ENCODE measurements at places on chromosomes 2 and 18.

DNA sequence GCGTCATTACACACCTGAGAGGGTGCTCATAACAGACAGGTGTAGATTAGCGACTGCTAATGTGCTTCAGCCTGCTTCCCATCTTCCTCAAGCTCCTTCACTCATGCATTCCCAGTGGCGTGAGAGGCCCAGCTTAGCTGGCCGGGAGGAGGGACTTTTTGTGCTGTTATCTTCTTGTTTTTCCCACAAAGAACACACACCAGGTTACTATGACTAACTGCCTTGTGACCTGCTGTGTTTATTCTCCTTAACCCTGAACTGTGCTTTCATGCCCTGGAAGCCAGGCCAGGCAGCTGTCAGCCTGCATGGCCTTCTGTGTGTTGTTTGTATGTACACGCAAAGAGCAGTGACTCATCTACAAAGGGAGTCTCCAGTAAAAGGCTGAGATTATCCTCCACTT is 143.8 kb downstream of the PIEZO2 start:
- DNase-seq, result peak; percentile 75

- DNase-seq, result no peak
Observed at GRCh38 chr2:11099122-11100065, 55.9 kb upstream of the SLC66A3 start.

GRCh38 chr2:48319863-48320262 is 210.1 kb upstream of the STON1 start:
- no peak for DNase-seq

GRCh38 chr2:26325851-26326250 is 20.1 kb upstream of the SELENOI start:
- DNase-seq, result no peak

DNA sequence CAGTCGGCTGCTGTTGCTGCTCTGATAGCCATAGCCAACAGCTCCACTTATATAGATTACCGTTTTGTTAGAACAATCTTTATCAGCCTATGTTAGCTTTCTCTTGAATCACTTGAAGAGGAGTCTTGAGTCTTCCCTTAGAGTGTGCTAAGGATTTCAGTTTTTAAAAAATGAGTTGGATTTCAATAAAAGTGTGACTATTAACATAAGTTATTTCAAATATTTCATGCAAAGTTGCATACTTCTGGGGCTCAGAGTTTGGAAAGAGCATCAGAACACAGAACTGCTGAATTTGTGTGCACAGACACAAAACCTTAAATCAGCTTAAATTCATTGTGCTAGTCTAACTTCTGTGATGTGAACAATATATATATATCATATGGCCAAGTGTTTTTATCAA is 174.7 kb downstream of the MTX2 start:
- no peak for DNase-seq

GRCh38 chr2:169771021-169771420 is 27.6 kb upstream of the SSB start:
- DNase-seq, result no peak

DNA sequence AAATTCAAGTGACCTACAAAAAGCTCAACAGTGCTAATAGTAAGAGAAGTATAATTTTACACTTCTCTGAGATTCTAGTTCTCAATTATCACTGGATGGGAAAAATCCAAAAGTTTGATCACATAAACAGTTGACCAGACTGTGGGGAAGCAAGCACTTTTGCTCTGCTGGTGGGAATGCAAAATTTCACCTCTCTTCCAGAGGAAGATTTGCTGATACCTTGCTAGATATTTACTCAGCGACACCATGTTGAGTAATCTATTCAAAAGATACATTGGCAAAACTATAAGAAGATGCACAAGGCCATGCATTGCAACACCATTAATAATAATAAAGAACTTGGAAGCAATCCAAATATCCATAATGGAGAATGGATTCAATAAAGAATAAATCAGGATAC is 204.4 kb downstream of the MREG start:
- DNase-seq, result no peak

GRCh38 chr2:96203130-96204028 is 5.2 kb downstream of the STARD7 start:
- no peak for DNase-seq

- no peak for DNase-seq
Observed at GRCh38 chr2:100924122-100924519, 78.0 kb upstream of the RPL31 start.

GRCh38 chr2:237122214-237122666 is 36.6 kb downstream of the COPS8 start:
- DNase-seq, result peak; percentile 45

GRCh38 chr2:74317701-74318100 is 25.5 kb downstream of the SLC4A5 start:
- DNase-seq, result no peak

DNA sequence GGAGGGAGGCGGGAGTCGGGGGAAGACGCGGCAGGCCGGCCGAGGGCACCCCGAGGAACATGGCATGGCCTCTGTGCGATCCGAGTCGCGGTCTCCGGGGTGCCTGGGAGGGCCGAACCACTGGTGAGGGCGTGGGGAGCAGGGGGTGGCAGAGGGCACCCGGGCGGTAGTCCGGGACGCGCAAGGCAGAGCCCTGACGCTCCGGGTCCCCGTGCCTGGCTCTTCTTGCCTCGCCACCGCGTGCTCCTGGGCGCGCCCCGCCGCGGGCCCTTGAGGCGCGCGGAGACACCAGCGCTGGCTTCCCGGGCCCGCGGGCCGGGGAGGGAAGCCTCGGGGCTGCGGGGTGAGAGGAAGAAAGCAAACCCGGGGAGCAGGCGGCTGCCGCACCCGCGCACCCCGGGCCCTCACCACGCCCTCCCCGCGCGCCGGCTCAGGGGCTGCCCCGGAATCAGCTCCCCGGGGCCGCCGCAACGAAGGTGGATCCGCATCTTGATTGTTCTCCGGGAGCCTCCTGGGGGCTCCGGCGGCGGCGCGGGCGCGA is 4.3 kb downstream of the SOX11 start:
- DNase-seq, result no peak

DNA sequence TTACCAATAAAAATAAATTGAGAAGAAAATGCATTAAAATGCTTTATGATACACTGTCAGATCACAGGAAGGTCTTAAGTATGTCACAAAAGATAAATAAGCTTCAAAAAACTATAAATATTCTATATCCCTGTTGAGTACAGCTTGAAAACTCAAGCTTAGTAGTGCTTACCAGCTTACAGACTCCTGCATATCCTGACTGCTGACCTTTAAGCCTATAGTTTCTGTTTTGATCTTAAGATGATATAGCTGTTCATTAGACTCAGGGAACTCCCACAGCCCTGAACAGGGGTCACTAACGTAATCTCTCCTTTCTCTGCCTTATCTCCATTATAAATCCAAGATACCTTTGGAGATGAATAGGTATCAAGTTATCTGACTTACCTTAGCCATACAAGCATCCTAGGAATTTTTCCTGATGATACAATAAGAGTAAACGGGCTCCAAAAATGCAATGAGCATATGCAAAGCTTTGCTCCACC is 93.7 kb upstream of the RBBP8 start:
- DNase-seq, result no peak

DNA sequence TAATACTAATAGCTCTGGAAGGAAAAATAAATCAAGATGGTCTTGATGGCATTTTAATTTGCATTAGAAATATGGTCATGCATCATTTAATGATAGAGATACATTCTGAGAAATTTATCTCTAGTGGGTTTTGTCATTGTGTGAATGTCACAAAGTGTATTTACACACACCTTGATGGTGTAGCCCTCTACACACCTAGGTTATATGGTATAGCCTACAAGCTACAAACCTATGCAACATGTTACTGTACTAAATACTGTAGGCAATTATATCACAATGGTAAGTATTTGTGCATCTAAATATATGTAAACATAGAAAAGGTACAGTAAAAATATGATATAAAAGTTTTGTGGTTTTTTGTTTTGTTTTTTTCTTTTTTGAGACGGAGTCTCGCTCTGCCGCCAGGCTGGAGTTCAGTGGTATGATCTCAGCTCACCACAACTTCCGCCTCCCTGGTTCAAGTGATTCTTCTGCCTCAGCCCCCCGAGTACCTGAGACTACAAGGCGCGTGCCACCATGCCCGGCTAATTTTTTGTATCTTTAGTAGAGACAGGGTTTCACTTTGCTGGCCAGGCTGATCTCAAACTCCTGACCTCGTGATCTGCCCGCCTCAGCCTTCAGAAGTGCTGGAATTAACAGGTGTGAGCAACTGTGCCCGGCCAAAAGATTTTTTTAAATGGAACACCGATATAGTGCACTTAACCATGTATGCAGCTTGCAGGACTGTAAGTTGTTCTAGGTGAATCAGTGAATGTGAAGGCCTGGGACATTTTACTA is 83.7 kb upstream of the UBXN4 start:
- no peak for DNase-seq

DNA sequence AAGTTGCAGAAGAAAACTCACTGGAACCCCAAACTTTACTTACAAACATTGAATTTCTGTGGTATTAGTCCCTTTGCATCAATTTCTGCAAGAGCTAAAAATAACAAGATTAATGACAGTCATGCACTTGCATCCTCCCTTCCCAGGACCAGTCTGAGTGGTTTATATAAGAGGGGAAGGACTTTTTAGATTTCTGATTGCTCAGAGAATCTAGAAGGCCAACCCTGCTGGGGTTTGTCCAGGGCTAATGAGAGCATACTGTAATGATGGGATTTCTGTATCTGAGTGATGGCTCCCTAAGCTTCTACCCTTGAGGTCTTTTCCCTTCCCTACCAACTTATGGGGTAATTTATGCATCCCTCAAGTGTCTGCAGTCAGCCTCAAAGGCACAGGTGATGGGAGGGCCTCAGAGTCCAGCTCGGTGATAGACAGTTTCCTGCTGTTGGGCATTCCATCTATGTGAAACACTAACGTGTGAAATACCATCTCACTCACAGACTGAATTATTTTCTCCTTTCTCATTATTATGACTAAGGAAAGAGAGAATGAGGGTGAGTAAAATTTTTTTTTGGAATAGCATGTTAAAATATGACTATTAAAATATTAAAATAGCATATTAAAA is 556.3 kb downstream of the RIT2 start:
- no peak for DNase-seq

DNA sequence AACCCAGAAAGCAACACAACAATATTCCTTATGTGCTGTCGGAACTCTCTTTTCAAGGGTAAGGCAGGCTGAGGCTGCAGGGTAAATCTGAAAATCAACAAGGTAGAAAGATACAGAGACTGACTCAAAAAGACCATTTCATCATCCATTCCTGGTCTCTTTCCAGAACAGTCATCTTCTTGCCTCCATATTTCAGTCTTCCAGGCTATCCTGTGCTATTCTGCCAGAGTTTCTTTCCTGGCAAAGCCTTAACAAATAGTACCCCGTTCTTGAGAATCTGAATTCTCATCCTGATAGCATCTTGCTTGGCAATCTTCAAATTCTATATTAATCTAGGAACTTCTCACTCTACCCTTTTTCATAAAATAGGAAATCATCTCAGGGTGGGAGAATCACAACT is 15.5 kb downstream of the DPP10 start:
- no peak for DNase-seq

- DNase-seq, result no peak
Observed at GRCh38 chr2:104976603-104977120, 61.2 kb upstream of the MRPS9 start.

- no peak for DNase-seq
Observed at GRCh38 chr18:62523631-62524439, 1.0 kb downstream of the ZCCHC2 start.

- DNase-seq, result no peak
Observed at GRCh38 chr18:54720620-54721019, 107.7 kb upstream of the RAB27B start.

GRCh38 chr2:110678457-110679336 is 834 bp upstream of the BUB1 start:
- DNase-seq, result peak; percentile 8

- no peak for DNase-seq
Observed at GRCh38 chr2:69253611-69254301, 133.3 kb downstream of the GFPT1 start.

DNA sequence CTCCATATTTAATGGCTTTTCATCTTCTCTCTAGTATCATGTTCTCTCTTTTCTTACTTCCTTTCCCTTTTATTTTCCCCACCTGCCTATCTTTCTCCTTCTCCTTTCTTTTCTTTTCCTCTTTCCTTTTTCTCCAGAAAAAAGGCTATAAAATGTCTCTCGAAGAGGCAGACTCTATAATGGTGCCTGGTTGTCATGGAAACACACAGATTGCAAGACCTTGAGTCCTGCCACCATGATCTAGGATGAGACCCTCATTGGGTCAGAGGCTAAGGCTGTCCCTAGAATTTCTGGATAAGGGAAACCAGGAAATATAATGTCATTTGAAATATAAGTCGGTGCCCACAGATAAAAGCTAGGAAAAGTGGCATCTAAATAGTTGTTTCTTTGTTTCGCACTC is 36.5 kb upstream of the LHCGR start:
- no peak for DNase-seq

DNA sequence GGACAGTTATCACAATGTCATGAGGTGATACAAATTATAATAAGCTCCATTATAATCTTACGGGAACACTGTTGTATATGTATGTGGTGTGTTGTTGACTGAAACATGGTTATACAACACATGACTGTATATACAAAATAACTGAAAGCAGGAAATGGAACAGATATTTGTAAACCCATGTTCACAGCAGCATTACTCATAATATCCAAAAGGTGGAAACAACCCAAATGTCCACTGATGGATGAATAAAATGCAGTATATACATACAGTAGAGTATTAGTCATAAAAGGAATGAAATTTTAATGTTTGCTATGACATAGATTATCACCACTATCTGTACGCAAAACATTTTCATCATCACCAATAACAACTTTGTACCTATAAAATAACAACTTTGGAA is 107.3 kb downstream of the USP34 start:
- no peak for DNase-seq

DNA sequence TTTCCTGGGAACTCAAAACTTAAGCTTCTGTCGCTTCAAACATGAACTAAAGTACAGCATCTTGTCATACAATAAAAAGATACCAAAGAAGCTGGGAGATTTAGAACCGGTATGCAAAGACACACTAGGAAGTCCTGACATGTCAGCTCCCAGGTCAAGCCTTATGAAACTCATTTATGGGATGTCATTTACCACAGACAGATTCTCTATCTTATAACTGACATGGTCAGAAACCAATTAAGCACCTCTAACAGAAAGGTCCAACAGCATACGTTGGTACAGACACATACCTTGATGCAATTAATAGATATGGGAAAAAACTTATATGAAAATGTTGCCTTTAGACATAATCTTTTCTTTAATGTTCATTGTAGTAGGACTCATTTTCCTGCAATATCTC is 169.0 kb downstream of the SRBD1 start:
- no peak for DNase-seq

DNA sequence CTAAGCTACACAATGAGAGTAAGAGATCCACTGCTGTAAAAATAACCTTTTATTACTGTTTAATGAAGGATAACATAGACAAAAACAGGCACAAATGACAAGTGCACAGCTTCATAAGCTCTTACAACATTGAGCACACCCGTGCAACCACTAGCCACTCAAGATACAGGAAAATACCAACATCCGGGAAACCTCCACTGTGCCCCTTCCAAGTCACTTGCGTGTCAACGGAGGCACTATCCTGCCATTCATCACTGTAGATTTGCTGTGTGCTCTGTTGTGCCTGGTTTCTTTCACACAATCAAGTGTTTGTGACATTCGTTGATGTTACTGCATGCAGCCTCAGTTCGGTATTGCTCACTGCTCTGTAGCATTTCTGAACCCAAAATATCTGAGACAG is 292.9 kb upstream of the MYT1L start:
- no peak for DNase-seq

GRCh38 chr2:241804326-241805229 is 4.4 kb upstream of the NEU4 start:
- peak; percentile 24 for DNase-seq

- DNase-seq, result peak; percentile 86
Observed at GRCh38 chr2:241507430-241508239, 749 bp downstream of the STK25 start.

Data from HuH-7.5 (cell line).